Activated naive CD4-positive, alpha-beta T cell treated with anti-CD3 and anti-CD28 coated beads, Interleukin-2, amount 50 U/mL, for 72 hours (primary cell): ENCODE measurements at places on chromosomes 11 and 22. TPM values are rescaled to one million over a fixed set of nuclear protein-coding genes. Genes with fewer than 3 reads are reported as not detected.

The PDE2A gene
- total RNA-seq = 0.68 TPM

The SCUBE1 gene
- total RNA-seq = 0.39 TPM

The DLG2 gene
- 4.2 TPM for total RNA-seq

The NXPE1 gene
- total RNA-seq = not detected

The SEPTIN5 gene
- 1.2 TPM for total RNA-seq

The TMPRSS5 gene
- total RNA-seq = 1.2 TPM

DNA sequence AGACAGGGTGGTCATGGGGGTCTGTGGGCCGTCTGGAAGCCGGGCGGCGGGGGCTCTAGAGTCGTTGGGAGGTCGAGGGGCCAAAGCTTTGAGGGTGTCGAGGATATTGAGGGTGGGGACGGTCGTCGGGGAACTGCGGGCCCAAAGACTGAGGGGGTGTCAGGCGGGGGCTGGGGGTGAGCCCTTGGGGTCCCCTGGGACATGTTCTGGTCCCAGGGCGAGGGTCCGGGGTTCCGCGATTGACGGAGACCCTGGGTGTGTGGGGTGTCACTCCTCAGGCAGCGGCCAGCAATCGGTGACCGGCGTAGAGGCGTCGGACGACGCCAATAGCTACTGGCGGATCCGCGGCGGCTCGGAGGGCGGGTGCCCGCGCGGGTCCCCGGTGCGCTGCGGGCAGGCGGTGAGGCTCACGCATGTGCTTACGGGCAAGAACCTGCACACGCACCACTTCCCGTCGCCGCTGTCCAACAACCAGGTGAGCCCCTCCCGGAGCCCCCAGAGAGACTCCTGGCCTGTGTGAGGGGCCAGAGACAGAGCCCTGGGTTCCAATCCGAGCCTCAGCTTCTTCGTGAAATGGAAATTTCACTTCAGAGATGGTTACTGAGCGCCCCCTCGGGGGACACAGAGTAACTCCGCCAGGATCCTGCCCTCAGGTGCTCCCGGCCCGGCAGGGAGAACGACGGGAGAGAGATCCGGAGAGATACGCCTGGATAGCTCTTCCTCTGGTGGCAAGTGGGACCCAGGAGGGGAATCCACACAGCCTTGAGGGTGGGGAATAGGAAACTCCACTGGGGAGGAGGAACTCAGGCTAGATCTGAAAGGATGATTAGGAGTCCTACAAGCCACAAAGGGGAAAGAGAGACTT, 714 bp downstream of the SDF2L1 start:
- DNase-seq = peak; percentile 68

GRCh38 chr11:82321206-82321605, 412.5 kb downstream of the FAM181B start:
- no peak for DNase-seq

- DNase-seq = no peak
Observed at GRCh38 chr11:69480547-69481392, 693 bp upstream of the LINC01488 start.

DNA sequence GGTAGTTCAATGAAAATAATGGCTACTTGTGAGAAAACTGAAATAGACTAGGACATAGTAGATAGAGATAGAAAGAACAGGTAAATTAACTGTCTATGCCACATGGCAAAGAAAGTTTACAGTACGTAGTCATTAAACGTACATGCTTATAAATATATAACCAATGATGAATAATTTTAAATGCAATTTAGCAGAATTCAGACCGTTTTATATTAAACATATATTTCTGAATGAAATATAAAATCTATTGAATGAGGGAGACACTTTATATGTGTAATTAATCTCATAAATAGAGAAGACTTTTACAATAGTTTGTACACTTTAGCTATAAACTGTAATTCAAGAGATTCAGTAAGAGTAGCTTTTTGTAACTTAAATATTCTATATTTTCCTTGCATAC, 124.4 kb upstream of the VPREB1 start:
- no peak for DNase-seq
